Forelimb muscle (tissue), 1 donor: ENCODE measurements at places on chromosomes 3 and 15.

DNA sequence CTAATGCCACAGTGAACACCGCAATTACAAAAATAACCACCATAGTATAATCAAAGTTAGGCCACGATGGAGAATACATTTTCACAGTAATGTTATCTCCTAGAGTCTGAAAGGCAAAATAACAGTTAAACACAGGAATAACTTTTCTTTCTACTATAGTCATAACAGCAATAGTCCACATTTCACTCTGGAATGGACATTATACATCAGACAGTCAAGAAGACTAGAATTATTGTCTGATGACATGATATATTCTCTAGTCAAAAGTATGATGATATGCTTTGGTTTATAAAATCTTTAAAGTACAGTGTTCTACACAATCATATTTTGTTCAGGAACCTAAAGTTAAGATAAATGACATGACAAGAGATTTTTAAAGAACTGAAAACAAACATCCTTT, 18.0 kb downstream of the SPPL2A start:
- DNase-seq = no peak

DNA sequence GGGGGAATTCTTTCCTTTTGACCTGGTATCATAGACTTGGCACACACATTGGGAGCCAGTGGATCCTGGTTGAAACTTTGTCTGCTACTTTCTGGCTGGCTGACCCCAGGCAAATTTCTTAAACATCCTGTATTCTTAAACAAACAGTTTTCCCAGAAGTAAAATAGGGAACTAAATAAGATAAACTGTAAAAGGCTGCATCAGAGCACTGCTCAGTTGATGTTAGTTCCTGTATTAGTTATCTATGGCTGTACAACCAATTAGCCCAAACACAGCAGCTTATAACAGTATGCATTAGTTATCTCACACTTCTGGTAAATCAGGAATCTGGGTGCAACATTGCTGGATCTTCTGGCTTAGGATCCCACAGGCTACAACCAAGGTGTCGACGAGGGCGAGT, 73.1 kb upstream of the SLCO3A1 start:
- no peak for DNase-seq

DNA sequence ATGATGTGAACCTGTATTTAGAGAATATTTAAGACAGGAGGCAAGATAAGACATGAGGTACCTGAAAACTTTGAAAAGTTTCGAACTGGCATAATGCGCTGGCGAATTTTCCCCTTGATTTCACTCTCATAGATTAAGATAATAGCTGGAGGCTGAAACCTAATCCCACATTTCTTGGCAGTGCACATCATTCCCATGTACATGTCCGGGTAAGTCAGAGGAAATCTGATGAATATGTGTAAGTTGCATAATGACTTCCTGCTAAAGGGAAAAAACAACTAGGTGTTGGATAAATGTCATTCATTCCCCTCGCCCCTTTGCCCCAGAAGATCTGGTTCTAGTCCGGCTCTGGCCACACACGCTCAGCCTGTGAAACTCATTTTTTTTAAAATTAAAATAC, 3.6 kb downstream of the CEP19 start:
- no peak for DNase-seq

- no peak for DNase-seq
Measured at GRCh38 chr3:46280105-46280797, 38.0 kb downstream of the CCR3 start.
